ENCODE measurements at places on chromosomes 3 and 15.

DNA sequence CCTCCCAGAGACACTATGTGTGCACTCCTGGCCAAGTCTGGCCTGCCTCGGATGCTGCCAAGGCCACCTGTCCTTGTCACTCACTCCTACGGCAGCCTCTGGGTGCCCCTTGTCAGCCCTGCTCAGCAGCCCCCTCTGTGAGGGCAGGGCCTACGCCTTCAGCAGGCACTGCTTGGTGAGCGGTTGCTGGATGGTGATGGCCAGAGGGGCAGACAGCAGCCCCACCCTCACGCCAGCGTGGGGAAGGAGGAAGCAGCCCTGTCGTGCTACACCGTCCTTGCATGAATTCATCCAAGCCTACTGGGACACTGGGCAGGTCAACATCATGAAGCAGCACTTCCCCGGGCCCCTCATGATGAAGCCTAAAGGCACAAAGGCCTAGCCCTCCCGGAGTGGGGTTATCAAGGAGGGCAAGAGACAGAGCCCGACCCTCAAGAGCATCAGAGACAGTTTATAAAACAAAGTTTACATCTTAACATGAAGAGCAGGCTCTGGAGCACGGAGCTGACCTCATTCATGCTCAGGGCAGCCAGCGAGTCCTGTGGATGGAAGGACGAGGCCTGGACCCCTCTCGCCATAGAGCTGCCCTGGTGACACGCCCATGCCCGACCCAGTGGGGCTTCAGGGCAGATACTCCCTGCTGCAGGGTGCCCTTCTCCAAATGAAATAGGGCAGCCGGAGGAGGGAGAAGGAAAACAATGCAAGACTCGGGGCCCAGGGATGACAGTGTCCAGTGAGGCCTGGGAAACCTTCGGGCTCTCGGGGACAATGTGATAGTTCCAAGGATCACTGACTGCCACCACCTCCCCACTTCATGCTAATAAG is 25.3 kb downstream of the CHDH start:
- no peak for DNase-seq

DNA sequence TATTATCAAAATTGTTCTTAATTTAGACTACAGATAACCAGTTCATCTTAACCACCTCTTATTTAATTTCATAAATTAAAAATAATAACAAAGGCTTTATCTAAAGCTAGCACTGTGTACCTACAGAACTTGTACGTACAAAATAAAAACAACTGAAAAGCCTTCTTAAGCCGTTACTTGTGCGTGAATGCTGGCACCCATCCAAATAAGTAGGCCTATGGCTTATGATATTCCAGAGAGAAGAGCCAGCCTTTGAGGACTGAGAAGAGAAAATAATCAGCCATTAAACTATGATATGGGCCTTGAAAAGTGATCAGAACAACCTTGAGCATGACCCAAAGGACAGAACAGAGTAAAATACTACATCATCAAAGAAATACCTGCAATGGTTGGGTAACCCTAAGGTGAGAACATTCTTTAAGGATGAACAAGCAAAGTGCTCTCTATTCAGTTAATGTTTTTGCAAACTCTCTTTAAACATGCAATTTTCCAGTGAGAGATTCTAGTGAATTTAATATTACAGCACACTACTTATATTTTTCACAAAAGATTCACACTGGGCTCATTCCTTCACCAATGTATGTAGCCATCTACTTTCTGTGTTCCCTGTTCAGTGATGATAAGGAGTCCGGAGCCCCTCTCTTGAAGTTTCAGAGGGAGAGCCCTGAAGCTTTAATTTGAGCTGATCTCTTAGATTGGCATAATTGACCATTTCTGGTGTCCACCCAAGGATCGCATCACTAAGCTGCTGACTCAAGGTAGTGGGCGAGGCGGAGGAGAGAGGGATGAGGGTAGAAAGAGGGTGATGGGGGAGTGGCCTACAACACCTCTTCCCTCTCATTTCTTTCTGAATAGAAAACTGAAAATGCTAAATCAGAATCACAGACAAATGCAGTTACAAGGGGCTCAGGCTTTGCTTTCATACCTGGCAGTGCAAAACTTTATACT is 7.7 kb upstream of the ACTC1 start:
- DNase-seq, result no peak

DNA sequence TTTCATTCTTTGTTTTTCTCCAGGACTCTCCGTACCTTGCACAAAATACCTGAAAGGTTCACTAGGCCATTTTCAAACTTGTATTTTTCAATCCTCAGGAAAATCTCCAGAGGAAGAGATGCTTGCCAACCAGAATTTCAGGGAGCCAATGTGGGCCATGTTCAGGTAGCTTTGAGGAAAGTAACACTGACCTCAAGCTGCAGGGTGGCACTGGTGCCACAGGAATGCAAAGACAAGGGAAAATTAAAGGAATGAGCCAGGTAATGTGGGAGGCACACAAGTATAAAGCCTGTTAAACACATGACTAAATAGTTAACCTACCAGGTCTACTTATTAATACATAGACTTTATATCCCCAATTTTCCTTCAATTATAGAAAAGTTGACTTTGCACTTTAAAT is 51.9 kb upstream of the GAP43 start:
- no peak for DNase-seq

DNA sequence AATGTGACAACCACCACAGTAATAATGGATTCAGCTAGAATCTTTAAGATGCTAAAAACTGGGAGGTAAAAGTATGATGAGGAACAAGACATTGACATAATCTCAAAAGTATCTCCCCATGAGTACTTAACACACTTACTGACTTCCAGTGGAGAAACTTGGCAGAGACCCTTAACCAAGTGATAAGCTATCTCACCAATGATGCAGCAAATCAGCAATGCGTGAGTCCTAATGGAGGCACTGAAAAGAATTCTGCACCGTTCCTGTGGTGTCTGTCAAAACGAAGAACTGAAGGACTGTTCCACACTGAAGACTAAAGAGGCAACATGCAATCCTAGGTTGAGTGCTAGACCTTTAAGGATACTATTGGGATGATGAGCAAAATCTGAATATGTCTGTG is 67.9 kb upstream of the OCA2 start:
- DNase-seq, result no peak

GRCh38 chr3:43786102-43786501 is 95.4 kb downstream of the ABHD5 start:
- no peak for DNase-seq

GRCh38 chr3:152688313-152688712 is 146.6 kb upstream of the P2RY1 start:
- no peak for DNase-seq

DNA sequence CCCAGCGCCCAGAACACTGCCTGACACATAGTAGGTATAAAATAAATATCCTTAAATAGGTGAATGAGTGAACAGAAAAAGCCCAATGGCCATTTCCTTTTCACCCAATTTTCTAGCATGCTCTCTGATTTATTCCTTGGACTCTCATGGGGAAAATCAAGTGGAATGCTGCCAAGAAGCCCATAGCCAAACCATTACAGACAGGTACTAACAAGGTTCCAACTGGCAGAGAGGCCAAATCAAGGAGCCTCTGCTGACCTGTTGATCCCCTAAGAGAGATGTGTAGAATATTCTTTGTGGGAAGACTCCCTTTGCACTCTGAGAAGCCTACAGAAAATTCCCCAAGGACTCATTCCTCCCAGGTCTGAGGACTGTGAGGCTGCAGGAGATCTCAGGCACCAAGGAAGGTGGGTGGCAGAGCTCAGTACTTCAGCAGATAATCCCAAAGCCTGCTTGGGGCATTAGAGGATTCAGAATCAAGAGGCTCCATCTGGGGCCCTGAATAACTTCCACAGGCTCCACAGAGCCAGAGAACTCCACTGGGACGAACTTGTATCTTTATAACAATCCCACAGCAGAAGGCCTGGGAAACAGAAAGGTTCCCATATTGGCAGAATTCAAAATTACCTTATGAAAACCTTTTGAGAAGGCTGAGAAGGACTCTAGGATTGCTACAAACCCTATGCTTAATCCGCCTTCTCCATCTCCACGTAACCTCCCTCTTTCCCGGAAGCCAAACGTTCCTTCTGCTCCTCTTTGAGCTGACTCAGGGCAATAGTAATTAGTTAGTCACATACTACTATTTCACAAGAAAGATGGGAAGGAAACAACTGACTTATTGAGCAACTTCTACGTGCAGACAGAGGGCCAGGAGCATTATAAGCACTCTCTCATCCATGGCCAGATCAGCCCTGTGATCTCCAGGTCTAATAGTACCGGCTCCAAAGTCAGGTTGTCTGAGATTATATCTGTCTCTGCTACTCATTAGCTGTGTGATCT is 34.5 kb downstream of the PRICKLE2 start:
- no peak for DNase-seq

GRCh38 chr15:81863162-81863561 is 182.7 kb downstream of the MEX3B start:
- DNase-seq, result no peak

Measured in activated CD8-positive, alpha-beta memory T cell treated with anti-CD3 and anti-CD28 coated beads for 24 hours (primary cell).